ENCODE measurements at places on chromosomes 6 and 20.

DNA sequence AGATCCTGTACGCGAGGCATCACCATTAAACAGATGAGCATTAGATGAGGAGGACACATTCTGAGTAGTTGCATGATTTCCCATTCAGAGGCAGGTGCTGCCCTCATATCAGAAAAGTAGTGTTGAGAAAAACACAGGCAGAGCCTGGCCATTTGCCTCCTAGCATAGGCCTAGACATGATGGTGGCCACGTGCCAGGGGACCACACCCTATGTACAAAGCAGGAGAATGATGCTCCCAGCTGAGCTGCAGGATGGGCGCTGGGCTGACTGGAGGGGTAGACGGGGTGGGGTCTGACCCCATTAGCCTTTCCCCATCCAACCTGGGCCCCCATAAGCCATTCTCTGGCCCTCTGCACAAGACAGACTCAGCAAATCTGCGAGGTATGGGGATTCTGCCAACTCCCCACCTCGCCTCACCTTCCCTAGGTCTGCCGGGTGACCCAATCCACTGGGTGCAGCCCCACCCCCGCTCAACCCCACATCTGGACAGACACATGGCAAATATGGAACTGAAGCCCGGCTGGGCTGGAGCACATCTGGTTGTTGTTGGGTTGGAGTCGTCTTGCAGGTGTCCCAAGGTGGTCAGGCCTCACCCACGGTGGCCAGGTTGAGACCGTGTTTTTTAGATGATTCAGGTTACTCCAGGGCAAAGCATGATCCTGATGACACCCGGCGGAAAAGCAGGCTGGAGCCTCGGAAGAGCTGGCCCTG lies 13.9 kb downstream of the PI16 start:
- no peak for DNase-seq

- DNase-seq: no peak
Measured at GRCh38 chr6:72746276-72746675, 124.4 kb downstream of the KCNQ5 start.

DNA sequence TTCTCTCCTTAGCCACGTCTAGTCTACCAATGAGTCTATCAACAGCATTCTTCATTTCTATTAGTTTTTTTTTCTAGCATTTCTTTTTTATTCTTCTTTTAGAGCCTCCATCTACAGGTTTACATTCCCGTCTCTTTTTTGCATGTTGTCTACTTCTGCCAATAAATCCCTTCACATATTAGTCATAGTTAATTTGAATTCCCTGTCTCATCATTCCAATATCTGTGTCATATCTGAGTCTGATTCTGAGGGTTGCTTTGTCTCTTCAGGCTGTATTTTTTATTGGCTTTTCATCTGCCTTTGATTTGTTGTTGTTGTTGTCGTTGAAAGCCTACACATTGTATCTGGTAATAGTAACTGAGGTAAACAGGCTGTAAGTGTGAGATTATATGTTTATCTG lies 104.6 kb downstream of the HMGCLL1 start:
- DNase-seq: no peak

GRCh38 chr20:40317156-40317790 lies 371.8 kb downstream of the MAFB start:
- DNase-seq: no peak

DNA sequence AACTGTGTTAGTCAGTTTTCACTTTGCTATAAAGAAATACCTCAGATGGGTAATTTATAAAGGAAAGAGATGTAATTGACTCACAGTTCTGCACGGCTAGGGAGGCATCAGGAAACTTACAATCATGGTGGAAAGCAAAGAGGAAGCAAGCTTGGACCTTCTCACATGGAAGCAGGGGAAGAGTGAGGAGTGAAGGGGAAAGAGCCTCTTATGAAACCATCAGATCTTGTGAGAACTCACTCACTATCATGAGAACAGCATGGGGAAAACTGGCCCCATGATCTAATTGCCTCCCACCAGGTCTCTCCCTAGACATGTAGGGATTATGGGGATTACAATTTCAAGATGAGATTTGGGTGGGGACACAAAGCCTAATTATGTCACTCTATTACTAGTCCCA lies 41.3 kb upstream of the PLAGL1 start:
- no peak for DNase-seq
